AG04449 (cell line): ENCODE measurements at places on chromosomes 3 and 15.

DNA sequence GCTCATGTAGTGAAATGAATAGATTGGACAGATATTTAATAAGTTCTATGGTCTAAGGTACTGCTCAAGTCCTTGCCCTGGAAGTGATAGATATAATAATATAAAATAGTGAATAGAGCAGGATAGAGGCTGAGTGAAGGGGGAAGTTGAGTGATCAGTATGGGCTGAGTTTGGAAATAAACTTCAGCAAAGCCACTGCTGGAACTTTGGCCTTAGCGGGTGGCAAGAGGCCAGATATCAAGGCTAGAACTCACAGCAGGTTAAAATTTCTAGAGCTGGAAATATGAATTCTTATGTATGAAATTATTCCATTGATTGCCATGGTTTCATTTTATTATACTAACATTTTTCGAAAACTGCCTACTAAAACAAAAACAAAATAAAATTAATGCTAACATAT lies 267.6 kb upstream of the DPH6 start:
- no peak for DNase-seq

GRCh38 chr15:52136442-52136980 lies 23.9 kb upstream of the BCL2L10 start:
- DNase-seq: no peak

DNA sequence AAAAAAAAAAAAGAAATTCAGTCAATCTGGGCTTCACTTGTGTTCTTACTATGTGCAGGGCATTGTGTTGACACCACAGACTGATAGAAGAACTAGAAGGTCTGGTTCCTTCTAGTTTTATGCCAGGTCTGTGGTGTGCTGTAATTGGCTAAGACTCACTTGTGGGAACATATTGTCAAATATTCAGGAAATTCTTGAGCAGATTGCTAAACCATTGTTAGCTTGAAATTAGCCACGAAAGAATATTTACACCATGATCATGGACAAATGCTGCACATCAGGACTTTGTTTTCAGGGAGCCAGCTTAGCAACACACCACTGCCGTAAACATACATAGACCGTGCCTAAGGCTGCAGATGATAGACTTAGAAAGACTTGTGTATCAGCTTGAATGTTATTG lies 74.6 kb downstream of the GTPBP8 start:
- DNase-seq: no peak

DNA sequence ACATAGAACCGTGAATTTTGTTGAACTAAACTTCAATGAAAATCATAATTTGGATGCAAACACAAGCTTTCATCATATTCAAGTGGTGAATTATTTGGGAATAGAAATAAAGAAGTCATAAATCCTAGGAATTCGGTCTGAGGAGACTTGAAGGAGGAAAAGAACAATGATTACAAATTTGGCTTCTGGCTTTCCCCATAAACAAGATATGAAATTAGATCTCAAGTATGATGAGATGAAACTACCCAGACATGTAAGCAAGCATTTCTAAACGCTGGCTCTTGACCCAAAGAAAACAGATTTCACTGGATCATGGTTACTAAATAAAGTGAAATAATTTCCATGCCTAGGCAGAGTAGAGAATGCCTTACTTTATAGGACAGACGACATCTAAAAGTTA lies 146.9 kb upstream of the LRTM1 start:
- no peak for DNase-seq

DNA sequence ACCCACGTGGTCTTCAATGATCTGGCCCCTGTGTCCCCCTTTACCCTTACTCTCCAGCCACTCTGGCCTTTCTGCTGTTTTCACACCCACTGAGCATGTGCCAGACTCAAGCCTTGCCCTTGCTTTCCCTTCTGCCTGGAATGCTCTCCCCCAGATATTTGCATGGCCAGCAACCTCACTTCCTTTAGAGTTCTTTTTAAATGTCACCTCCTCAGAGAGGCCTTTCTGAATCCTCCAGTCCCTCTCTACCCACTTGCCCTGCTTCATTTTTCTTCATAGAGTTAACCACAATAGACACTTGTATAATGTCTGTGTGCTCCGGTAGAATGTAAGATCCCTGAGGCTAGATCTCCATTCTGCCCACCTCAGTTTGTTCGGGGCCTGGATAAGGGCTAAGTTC lies 39.4 kb upstream of the TIPARP start:
- DNase-seq: no peak

DNA sequence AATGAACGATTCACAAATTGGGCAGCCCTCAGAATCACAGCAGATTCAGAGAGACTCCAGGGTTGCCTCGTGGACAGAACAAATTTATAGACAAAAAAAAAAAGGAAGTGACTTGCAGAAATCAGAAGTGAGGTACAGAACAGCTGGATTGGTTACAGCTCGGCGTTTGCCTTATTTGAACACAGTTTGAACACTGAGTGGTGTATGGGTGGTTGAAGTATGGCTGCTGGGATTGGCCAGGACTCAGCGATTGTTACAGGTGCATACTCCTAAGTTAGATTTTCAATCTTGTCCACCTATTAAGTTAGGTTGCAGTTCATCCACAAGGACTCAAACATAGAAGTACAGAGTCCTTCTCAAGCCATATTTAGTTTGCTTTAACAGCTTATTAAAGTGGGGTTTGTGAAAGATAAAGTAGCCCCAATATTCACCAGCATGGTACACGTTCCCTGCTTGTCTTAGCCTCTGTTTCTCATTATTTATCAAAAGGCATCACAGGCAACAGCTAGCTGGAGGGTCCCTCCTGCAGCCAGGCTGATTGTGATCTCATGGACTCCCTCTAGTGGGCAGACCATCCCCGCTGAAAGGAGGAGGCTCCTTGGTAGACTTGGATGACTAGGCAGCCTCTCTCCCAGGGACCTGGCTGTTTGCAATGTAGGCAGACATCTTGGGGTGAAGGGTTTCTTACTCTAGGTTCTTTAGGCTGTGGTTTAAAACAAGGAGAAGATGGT lies 17.6 kb upstream of the ALDH1L1 start:
- DNase-seq: no peak

- no peak for DNase-seq
These were observed 8.9 kb downstream of the CISH start for GRCh38 chr3:50602595-50603191.

DNA sequence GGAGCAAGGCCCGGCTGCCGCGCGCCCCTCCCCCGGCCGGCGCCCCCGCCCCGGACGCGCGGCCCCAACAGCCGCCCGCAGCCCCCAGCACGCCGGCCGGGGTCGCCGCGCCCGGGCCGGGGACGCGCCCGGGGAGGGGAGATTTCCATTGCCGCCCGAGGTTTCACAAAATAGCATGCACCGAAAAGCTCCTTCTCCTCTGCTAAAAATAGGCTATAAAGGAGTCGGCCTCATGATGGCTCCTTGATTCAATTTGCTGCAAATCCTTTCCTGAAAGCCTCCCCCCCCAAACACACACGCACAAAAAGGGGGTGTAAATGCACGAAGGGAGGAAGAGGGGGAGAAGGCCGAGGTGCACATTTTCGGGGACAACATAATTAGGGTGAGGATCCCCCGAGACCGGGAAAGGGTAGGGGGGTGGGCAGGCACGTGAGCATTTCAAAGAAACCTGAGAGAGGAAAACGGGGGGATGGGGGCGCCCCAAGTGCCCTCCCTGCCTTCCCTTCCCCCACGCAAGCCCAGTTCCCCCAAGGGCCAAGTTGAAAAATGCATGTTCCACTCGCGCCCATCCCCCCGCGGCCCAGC lies 734 bp downstream of the TBL1XR1 start:
- DNase-seq: no peak

DNA sequence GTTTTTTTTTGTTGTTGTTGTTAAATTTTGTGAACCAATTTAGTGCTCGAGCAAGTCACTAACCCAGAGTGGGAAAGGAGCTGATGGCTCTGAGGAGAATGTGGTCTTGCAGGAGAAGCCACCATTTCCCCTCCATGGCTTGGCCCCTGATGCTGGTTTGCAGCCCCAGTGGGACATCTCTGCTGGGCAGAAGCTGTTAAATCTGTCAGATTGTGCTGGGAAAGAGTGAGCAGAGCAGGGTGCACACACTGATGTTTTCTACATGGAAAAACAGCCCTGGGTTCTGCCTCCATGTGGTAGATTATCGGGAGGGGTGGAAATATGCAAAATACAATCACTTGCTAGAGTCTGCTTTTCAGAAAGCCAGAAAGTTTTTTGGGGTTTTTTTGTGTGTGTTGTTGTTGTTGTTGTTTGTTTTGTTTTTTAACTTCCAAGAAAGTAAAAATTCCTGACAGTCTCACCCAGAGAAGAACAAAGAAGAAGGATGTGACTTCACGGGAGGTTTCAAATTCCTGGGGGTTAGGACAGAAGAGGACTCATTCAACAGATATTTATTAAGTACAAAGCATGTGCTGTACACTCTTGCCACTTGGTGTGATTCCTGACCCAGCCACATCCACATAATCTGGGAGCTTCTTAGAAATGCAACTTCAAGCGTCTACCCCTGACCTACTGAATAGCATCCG lies 133.7 kb downstream of the FOXB1 start:
- DNase-seq: no peak

DNA sequence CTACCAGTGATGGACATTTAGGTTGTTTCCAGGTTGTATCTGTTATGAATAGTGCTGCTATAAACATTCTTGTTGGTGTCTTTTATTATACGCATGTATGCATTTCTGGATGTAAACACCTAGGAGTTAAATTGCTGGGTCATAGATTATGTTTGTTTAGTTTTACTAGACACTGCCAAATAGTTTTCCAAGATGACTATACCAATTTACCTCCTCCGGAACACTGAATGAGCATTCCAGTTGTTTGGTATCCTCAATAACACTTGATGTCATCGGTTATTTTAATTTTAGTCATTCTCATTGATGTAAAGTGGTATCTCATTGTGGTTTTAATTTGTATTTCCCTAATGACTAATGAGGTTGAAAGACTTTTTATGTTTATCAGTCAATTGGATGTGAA lies 36.6 kb upstream of the ARID3B start:
- no peak for DNase-seq

DNA sequence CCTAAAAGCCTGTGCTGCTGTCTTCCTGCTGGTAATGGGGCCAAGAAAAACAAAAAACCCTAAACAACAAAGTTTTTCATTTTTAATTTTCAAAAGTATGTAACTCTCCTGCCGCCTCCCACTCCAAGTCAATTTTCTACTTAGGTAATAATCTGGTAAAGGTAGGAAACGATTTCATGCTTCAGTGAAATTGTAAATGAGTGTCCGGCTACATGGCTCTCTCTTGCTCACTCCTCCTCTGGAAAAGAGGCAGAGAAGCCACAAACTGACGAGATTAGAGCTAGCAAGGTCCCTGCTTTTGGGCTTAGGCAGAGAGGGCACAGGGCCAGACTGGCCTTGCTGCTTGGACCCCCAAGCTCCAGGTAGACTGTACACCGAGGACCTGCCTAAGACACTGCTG lies 23.5 kb downstream of the KLHL25 start:
- no peak for DNase-seq

DNA sequence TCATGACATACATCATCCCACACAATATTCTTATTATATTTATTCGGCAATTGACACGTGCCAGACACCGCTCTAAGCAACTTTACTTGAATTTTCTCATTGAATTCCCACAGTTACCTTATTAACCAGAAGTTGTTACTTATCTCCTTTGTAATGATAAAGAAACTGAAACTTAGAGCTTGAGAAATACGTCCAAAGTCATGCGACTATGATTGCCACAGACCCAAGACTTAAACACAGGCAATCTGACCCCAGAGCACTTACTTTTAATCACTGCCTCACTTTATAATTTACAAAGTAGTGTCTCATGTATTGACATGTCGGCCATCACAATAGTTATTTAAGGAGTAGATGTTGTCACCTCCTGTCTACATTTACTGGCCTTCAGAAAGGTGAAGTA lies 64.7 kb downstream of the ATP13A4 start:
- no peak for DNase-seq

- DNase-seq: no peak
These were observed 44.6 kb downstream of the RAB27A start for GRCh38 chr15:55245059-55245458.

DNA sequence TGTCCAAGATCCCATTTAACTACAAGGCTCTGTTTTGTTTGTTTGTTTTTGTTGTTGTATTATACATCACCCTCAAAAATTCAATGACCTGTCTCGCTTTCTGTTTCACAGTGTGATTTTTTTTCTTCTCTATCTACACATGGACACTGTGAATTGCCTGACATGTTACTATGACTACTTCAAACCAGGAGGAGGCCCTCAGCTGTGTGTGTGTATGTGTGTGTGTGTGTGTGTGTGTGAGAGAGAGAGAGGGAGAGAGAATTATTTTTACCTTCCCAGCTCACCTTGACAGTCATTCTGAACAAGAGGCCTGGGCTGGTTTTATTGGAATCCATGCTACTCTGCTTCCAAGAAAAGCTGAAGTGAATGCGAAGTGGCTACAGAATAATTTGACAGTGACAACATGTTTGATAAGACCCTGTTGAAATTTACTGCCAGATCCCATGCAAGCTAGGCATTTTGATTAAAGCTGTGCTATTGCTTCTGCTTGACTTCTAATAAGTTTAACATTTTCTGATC lies 841.4 kb downstream of the NSUN3 start:
- DNase-seq: no peak

GRCh38 chr3:123584284-123584987 lies 417 bp downstream of the HACD2 start:
- no peak for DNase-seq

- DNase-seq: no peak
These were observed 23.4 kb upstream of the PPARG start for GRCh38 chr3:12265508-12265907.

GRCh38 chr3:109023167-109023566 lies 69.5 kb upstream of the GUCA1C start:
- DNase-seq: no peak

GRCh38 chr3:2851361-2851760 lies 258.8 kb downstream of the IL5RA start:
- no peak for DNase-seq

DNA sequence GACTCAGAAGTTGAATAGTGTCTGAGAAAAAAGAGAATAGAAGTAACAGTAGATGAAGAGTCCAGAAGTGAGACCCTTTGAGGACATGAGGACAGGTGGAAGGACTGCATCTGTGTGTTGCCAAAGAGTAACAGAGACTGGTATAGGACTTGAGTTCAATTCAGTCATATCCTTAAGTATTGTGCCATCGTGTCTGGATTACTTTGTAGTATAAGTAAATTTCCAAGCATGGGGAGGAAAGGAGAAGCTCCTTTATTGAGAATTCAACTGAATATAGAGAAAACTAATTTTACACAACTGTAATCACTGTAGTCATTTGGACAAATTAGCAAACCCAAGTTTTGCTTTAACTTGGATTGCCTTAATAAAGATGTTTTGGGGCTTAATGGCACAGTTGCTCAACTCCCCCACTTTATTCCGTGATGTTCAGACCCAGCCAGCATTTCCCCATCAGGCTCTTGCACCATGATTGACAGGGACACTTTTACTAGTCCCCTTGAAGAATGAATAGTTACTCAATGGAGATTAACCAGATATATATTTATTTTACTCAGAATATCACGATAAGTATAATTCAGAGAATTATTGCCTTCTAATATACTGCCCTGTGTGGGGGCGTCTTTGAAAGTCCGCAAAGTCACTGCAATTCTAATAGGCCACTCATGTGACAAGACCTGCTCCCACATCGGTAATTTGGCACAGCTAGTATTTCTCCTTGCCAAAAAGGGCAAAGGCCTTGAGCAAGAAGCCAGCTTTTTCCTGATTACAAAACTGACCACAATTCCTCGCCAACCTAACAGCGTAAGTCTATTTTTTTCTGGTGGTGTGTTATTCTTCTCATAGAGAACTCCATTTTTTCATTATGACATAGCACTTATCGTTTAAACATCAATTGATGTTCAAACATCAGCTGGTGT lies 61.3 kb downstream of the PPARG start:
- no peak for DNase-seq
